ENCODE measurements at places on chromosomes 11 and 22.
A peak's percentile ranks its signal among the peaks of the same experiment; 100 is the strongest.

DNA sequence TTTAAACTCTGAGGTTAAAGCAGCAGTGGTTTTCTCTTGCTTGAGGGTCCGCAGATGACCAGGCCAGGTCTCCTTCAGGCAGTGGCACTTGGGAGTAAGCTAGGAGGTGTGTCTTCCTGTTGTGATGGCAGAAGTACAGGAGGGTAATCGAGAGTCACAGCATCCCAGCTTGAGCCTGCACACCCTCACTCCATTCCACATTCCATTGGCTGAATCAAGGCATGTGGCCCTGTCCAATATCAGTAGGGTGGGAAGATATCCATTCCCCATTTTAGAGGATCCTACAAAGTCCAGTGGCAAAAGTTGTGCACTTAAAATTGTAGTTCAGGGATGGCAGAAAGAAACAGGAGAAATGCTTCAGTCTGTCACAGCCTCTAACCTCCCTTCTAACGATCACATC, 23.3 kb downstream of the OSBP2 start:
- no peak for DNase-seq

DNA sequence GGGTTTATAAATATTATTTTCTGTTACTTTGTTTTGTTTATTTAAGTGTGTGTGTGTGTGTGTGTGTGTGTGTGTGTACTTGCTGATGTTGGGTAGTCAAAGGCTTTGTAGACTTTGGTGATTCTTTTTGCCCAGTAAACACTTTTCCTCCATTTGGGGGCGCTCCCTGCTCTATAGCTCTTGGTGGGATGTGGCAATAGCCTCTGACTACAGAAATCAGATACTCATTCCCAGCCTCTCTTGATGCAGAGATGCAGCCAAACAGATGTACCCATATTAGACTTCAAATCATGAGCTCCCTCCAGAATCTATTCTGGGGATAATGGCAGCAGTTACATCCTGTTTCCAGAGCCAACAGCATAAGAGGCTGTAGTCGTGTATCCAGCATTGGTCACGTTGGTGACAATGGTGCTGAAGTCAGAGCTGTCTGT, 33.4 kb upstream of the APOL5 start:
- DNase-seq, result peak; percentile 55

GRCh38 chr22:35914665-35915476, 113.8 kb downstream of the RBFOX2 start:
- DNase-seq, result peak; percentile 98

DNA sequence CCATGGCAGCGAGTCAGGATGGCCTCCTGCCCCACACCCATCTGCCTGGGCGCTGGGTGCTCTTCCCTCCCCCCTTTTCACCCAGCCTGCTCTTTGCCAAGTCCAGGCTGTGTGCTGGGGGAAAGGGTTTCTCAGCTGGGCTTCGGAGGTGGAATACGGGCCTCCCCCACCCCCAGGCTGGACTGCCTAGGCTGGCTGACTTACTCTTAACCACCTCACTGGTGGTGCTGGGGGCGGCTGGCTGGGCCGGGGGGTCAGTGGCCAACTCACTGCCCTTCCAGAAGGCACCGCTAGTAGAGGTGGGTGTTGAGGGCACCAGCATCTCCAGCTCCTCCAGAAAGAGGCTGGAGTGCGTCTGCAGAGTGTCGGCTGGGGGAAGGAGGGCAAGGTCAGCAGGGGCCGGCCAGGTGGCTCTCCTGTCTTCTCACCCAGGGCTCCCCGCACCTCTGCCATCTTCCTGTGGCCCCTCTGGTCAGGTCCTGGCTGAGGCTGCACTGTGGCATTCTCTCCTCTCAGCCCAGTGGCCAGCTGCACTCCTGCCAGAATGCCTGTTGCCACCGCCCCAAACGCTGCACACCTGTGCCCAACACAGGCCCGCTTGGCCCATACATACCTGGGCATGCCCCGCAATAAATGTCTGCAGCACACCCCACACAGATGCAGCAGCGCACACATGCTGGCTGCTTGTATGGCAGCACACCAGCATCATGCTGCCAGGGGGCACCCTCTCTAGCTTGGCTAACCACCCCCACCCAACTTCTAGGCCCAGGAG, 9.7 kb downstream of the PITPNM1 start:
- DNase-seq, result no peak

- peak; percentile 78 for DNase-seq
Measured at GRCh38 chr11:115391598-115391997, 112.6 kb downstream of the CADM1 start.

DNA sequence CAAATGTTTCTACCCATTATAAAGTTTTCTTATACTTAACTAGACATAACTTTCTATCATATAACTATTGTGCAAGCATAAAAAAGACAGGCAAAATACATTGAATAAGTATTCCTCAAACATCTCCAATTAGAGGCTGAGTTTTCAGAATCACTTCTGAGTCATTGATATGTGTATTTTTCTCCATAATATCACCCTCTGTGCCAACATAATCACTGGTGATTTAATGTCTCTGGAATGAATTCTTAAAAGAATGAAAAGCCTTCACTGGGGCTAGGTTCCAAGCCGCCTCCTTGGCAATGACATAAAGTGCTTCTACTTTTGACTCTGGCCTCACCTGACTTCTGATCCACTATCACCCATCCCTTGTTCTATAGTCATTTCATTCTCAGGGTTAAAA, 197.0 kb upstream of the E2F8 start:
- no peak for DNase-seq

DNA sequence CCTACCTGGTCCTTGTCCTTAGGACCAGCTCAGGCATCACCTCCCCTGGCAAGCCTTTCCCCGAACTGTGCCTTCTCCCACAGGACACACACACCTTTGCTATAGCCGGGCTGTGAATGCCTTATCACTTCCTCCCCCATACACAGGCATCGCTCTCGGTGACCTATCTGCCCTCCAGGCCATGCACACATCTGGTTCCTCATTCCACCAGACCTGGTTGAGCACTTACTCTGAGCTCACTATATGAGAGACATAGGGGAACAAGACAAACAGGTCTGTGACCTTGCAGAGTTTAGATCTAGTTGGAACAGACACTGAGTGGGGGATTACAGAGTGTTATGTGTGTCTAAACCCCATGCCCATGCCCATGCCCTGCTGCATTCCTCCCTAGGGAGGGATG, 3.1 kb upstream of the BCR start:
- no peak for DNase-seq

- DNase-seq, result no peak
Measured at GRCh38 chr11:1770061-1770460, 6.3 kb upstream of the CTSD start.

GRCh38 chr11:117997406-117997805, 11.2 kb downstream of the IL10RA start:
- no peak for DNase-seq

DNA sequence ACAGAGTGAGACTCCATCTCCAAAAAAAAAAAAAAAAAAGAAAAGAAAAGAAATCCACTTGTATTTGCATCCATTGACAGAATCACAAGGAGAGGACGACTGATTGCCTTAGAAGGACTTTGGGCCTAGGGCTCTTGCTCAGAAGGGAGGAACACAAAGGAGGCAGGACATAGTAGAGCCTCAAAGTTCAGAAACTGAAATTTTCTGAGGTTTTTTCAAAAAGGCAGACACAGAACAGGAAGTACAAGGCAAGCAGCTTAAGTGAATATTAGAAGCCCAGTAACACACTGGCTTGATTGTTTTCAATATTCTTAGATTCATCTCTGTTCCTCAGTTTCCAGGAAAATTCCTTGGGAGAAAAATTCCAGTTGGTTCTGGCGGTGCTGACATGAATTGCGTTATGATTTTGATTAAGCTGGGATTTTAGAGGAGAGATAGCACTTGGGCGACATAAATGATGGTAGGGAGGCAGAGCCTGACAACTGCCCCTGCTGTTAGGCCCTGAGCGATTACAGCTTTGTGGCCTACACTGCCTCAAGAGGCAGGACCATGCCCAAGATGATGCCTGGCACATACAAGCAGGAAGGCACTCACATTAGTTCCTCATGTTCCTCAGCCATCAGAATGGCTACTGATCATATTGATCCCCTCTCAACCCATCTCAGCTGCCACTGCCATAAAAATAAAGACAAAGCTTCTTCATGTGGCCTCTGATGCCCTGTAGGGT, 15.3 kb downstream of the CLPB start:
- DNase-seq, result peak; percentile 33

DNA sequence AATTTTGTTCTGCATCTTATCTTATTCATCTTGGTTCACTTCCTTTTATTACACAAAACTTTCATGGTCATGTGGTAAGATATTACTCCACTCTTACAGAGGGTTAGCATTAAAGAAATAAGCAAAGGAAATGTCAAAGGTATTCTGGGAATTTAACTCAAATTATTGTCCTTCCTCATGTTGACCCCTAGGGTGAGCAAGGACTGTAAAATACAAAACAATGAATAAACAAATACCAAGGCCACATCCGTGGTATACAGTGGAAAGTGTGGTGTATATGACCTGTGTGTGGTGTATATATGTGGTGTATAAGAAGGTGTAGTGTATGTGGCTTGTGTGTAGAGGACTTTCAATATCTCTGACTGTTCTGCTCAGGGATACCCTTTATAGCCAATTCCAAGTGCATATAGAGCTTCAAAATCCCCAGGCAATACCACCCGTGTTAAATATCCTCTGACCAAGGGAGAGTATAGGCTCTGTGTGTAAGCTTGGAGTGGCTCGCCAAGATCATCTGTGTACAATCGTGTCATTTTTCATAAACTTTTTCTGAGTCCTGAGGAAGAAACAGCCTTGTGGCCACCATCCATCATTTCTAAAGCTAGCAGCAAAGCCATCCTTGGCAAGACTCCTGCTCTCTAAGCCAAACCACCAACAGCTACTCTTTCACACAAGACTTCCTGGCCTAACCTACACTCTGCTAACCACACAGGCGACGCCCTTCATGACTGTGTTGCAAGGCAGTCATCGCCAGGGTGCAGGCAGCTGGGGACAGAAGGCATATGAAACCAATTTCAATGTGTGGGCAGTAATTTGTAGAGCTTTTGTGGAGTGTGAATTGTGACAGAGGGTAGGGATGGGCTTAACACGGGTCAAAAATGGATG, 548.0 kb downstream of the ETS1 start:
- DNase-seq, result peak; percentile 55
